Colonic mucosa (tissue), 4 donors: ENCODE measurements at places on chromosomes 6 and 20.
A peak's percentile ranks its signal among the peaks of the same experiment; 100 is the strongest.

- no peak for DNase-seq
Observed at GRCh38 chr6:121837545-121838229, 402.2 kb downstream of the GJA1 start.

DNA sequence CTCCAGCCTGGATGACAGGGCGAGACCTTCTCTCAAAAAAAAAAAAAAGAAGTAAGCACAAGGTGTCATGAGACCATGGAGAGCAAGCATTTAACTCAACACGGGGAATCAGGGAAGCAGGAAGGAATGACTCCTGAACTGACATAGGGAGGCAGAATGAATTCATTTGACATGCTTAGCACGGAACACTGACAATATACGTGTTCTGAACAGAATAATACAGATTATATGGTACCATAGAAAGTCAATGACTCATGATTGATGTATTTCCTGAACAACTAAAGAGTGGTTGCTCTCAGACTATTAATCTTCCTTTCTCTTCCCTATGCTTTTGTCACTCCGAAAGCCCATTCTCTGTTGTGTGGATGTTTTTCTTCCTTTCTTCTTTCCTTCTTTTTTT lies 20.7 kb upstream of the ASIP start:
- no peak for DNase-seq

DNA sequence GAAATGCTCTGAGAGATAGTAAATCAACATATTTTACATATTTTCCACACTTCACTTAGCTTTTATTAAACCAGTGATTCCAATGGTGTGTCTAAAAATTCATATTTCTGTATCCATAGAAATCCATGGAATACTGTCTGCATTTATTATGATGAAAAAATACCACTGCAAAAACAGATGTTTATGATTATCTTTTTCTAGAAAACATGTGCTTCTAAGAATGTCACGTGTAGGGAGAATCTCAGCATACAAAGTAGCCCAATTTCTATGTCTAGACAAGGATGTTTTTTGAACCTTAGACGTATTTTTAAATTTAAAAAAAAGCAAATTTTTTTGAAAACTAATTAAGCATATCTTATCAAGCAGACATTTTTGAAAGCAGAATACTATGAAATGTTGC lies 622.4 kb downstream of the TENT5A start:
- DNase-seq, result no peak

GRCh38 chr6:157891544-157892362 lies 68.7 kb downstream of the SNX9 start:
- no peak for DNase-seq

GRCh38 chr6:83071707-83072106 lies 4.2 kb downstream of the DOP1A start:
- no peak for DNase-seq

DNA sequence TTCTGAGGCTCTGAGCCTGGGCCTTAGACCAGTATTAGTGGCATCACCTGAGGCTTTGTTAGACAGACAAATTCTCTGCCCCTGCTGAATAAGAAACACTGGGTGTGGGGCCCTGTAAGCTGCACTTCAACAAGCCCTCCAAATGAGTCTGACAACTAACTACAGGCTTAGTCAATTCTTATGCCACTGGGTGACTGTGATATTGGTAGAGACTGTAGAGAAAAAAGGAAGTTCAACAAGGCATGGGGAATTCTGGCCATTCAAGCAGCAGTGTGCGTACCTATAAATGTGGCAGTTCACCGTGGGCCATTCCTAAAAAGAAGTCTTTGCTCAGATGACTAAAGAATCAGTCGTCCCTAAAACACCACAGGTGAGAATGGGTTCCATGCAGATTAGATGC lies 82.7 kb downstream of the MDN1 start:
- no peak for DNase-seq

GRCh38 chr6:31666337-31666965 lies 571 bp downstream of the CSNK2B start:
- DNase-seq, result no peak

- no peak for DNase-seq
Observed at GRCh38 chr6:95574811-95575210, 2.5 kb upstream of the MANEA start.

DNA sequence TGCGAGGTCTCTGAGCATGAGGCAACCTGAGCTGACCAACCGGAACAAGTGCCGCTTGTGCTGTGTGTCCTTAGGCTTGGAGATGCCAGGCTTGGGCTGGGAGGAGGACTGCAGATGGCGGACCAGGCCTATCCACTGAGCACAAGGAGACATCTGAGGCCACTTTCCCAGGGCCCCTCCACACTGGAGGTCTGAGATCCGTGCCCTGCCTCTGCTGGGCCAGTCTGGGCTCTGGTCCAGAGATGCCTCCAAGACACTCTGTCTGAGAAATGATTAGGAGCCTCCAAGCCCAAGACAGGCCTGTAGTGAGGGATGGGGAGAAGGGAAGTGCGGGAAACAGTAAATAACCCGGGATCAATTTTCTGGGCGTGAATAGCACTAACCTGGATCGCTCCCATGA lies 3.0 kb upstream of the MLN start:
- no peak for DNase-seq

GRCh38 chr20:32484225-32484957 lies 100.7 kb downstream of the NOL4L start:
- DNase-seq, result peak; percentile 71

GRCh38 chr20:63060057-63060991 lies 53.6 kb upstream of the BHLHE23 start:
- DNase-seq, result no peak

DNA sequence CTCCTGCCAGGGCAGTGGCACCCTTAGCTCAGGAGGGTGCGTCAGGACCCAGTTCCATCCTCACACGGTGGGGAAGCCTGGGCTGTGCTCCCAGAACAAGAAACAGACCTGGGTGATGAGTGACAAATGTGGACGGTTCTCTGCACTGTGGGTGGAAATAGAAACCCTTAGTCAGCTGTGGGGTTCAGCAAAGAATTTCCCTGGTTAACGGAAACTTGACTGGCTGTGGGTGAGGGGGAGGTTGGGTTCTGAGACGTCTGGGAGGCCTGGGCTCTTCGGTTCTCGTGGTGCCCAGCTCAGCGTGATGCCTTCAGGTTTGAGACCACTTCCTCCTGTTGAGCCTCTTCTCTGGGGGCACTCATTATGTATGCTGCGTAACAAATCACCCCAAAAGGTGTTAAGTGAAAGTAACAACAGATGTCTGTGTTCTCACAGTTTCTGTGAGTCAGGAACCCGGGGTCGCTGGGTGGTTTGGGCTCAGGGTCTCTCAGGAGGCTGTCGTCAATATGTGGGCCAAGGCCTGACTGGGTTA lies 53.1 kb upstream of the FAM83D start:
- no peak for DNase-seq

GRCh38 chr6:34745277-34746103 lies 11.8 kb upstream of the SNRPC start:
- DNase-seq, result peak; percentile 77

- DNase-seq, result no peak
Observed at GRCh38 chr6:43471399-43471798, 6.0 kb upstream of the TJAP1 start.
